ENCODE measurements at places on chromosomes 1 and 21. TPM values are rescaled to one million over a fixed set of nuclear protein-coding genes. Genes with fewer than 3 reads are reported as not detected.

The NLRP3 gene
- 1.0 TPM for total RNA-seq

- H3K4me3 ChIP-seq = no peak overlapping the region
- peaks cover 7% of the 10 kb centered on the region for H3K4me1 ChIP-seq
- H3K27ac ChIP-seq = no peak overlapping the region
- no peak for DNase-seq
- no peaks in the 10 kb centered on the region for H3K36me3 ChIP-seq
Observed at GRCh38 chr1:230423951-230424350, 2.2 kb downstream of the PGBD5 start.

The ETV3L gene
- not detected for total RNA-seq

GRCh38 chr21:29299046-29299915 lies 559 bp downstream of the BACH1 start:
- peaks cover 62% of the 10 kb centered on the region for H3K4me1 ChIP-seq
- H3K27me3 ChIP-seq = no peaks in the 10 kb centered on the region
- H3K27ac ChIP-seq = peak overlapping the region; percentile 96
- H3K4me3 ChIP-seq = peak overlapping the region; percentile 87
- peak; percentile 85 for DNase-seq

DNA sequence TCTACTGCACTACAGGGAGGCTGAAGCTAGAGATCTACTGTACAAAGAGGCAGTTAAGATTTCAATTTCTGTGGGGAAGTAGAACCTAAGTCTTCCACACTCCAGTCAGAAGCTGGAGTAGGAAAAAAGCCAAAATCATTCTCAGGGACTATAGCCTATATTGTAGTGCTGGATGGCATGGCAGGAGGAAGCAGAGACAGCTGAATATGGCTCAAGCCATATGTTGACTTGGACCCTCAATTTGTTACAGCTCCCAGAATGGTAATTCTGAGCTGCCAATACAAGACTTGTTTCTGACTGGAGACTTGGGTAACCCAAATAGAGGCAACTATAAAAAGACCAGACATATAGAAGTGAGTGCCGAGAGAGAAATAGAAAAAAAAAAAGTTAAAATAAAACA lies 200.6 kb downstream of the PTBP2 start:
- H3K27me3 ChIP-seq = peaks cover under 1% of the 10 kb centered on the region
- no peak for DNase-seq
- no peaks in the 10 kb centered on the region for H3K36me3 ChIP-seq
- H3K27ac ChIP-seq = no peak overlapping the region
- H3K4me3 ChIP-seq = no peak overlapping the region
- H3K4me1 ChIP-seq = no peaks in the 10 kb centered on the region

- no peak overlapping the region for H3K27ac ChIP-seq
- DNase-seq = no peak
- no peaks in the 10 kb centered on the region for H3K27me3 ChIP-seq
- peaks cover 30% of the 10 kb centered on the region for H3K36me3 ChIP-seq
- peaks cover 17% of the 10 kb centered on the region for H3K4me1 ChIP-seq
Observed at GRCh38 chr21:46320331-46320801, 3.3 kb downstream of the C21orf58 start.

Measured in activated CD4-positive, alpha-beta T cell treated with anti-CD3 and anti-CD28 coated beads for 36 hours (primary cell).